CD4-positive, alpha-beta T cell treated with Interferon alpha-2 for 1 hour (primary cell): ENCODE measurements at places on chromosomes 11 and 22.
A peak's percentile ranks its signal among the peaks of the same experiment; 100 is the strongest.

DNA sequence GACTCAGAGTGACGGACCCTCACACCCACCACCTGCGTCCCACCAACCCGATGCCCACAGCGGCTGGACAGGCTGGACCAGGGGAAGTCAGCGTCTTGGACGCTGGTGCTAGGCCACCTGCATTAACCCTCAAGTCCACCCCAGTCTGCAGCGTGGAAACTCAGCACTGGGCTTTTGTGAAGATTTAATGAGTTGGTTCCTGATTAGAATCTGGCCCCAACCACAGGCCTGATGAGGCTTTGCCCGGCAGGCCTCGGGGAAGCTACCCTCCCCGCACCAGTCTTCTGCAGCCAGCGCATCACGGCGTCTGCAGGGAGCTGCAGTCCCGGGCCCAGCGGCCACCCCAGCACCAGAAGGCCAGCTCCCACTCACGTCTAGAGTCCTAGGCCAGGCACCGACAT is 101.0 kb downstream of the BRD1 start:
- DNase-seq, result no peak

- DNase-seq, result no peak
Observed at GRCh38 chr11:48036011-48036410, 55.7 kb downstream of the PTPRJ start.

DNA sequence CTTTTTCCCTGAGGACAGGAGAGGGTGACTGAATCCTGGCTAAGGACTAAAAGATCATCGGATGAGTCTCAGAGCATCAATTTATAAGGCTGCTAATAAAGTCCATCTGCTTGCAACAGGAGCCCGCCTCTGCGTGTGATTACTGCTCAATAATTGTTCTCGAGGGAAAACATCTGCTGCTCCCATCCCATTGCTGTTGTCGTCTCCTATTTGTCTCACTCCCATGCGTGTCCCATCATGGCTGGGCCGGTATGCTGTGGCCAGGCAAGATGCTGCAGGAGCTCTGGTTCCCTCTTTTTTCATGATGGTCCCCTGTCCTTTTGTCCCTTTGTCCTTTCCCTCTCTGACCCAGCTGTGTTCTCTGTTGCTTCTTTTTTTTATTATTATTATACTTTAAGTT is 121.2 kb downstream of the SPATA19 start:
- no peak for DNase-seq

DNA sequence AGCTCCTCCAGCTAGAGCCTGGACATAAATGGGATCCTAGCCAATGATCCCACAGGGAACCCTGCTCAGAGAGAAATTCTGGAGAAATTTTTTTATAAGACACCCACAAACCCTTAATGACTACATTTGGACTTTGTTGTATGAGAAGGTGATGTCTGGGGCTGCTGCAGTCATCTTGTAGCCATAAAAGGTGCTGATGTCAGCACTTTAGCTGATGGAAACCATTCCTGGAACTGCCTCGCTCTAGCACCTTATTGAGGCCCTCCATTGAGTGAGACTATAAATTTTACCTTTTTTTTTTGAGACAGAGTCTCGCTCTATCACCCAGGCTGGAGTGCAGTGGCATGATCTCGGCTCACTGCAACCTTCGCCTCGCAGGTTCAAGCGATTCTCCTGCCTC is 610.7 kb downstream of the OPCML start:
- DNase-seq, result no peak

DNA sequence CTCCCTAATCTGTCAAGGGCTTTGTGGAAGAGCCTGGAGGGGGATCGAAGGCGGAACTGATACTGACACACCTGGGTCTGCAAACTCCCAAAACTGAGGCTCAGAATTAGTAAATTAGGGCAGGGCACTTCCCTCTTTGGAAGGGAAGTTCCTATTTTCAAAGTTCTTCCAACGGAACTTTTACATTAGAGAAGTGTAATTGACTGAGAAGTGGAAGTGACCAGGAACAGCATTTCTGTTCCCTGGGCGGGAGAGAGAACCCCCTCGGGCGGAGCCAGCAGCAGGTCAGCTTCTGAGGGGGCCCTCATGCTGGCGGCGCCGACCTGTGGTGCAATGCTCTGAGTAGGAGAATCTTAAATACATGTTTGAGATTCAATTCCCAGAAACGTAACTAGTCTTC is 1.1 kb upstream of the CBL start:
- peak; percentile 16 for DNase-seq

GRCh38 chr11:44943118-44943517 is 7.6 kb downstream of the TP53I11 start:
- DNase-seq, result no peak

GRCh38 chr22:38305471-38306448 is 11.5 kb downstream of the CSNK1E start:
- DNase-seq, result peak; percentile 53
